DMS 273 treated with DMSO at 0.1 percent for 48 hours (cell line): ENCODE measurements at places on chromosomes 12 and 14.
A peak's percentile ranks its signal among the peaks of the same experiment; 100 is the strongest.

DNA sequence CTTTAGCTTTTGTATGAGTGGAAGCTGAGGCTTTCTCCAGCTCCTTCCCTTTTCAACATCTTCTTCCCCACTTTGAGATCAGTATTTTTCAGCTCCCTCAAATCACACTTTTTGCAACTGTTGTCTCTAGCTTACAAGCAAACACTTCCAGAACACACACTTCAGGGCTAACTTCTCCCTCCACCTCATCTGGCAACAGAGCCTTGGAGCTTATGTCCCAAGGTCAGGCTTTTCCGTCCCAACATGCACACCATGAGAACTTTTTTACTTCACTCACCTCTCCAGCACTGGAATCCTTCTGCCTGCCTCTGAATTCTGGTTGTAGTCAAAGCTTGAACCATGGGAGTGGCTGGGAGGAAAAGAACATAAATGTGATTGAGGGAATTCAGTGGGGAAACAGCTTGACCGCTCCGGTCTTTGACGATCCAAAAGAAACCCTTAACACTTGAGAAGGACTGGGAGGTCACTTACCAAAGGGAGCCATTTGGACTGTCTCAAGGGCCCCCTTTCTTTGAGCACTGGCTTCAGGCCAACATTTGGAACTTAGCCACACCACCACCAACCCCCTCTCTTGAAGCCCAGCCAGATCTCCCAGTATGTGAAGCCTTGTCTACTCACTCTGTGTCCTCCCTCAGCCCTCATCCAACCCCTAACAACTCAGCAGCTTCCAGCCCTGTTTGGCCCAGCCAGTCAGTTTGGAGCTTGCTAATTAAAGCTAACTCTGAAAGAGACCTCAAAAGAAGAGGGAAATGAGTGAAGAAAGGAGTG, 3.9 kb upstream of the BLOC1S1 start:
- no peak for DNase-seq

DNA sequence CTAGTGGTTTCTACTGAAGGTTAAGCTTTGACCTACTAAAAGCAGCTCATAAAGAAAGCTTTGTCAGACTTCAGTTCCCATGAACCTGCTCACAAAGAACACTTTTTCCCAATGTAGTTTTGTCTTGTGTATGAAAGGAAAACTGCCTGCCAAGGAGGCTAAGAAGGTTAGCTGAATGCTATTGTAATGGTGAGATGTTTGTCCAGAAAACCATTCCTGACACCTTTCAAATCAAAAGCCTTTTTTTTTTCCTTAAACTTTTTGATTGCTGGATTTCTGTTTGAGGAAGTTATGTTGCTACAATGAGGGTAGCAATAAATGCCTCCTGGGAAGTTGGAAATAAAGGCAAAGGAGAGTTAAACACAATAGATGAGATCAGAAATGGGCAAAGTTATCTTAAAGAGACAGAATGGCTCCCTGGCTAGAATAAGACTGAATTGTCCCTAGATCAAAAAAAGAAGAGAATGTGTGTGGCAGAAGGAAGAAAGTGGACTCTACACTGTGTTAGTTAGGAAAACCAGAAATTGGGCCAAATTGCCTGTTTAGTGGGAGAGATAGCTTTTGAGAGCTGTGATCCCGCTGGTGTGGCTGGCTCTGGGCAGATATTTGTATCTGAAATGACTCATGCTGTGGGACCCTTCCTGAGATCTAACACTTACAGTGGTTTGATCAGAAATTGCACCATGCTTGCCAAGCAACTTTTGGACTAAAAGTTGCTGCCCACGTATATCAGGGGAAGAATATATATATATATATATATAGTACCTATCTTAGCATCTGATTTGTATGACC, 27.5 kb downstream of the TECPR2 start:
- no peak for DNase-seq

DNA sequence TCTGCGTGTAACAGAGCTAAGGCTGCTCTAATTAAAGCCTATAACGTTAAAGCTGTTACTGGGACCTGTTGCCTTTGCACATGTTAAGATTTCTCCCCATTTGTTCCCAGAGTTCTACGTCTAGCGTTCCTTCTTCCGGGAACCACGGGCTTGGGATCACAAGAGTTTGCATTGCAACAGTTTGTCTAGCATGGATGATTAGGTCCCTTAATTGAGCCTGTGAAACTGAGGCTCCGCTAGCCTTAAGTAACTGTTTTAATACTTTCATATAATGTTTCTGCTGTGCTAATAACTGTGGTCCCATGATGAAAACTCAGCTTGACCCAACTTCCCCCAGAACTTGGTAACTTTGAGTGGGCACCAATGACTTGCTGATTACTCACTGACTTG, 16.7 kb upstream of the LYZ start:
- no peak for DNase-seq

GRCh38 chr12:49554266-49554665, 13.7 kb downstream of the MCRS1 start:
- no peak for DNase-seq

DNA sequence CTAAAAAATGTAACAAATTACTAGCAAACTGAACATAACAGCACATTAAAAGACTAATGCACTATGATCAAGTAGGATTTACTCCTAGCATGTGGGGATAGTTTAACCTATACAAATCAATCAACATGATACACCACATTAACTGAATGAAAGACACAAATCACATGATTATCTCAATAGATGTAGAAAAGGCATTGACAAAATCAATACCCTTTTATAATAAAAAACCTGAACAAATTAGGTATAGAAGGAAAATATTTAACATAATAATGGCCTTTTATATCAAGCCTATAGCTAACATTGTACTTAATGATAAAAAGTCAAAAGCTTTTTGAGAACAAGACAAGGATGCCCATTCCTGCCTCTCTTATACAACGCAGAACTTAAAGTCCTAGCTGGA, 540.0 kb downstream of the RERGL start:
- DNase-seq: no peak

GRCh38 chr12:80165746-80166145, 66.4 kb downstream of the OTOGL start:
- peak; percentile 40 for DNase-seq

DNA sequence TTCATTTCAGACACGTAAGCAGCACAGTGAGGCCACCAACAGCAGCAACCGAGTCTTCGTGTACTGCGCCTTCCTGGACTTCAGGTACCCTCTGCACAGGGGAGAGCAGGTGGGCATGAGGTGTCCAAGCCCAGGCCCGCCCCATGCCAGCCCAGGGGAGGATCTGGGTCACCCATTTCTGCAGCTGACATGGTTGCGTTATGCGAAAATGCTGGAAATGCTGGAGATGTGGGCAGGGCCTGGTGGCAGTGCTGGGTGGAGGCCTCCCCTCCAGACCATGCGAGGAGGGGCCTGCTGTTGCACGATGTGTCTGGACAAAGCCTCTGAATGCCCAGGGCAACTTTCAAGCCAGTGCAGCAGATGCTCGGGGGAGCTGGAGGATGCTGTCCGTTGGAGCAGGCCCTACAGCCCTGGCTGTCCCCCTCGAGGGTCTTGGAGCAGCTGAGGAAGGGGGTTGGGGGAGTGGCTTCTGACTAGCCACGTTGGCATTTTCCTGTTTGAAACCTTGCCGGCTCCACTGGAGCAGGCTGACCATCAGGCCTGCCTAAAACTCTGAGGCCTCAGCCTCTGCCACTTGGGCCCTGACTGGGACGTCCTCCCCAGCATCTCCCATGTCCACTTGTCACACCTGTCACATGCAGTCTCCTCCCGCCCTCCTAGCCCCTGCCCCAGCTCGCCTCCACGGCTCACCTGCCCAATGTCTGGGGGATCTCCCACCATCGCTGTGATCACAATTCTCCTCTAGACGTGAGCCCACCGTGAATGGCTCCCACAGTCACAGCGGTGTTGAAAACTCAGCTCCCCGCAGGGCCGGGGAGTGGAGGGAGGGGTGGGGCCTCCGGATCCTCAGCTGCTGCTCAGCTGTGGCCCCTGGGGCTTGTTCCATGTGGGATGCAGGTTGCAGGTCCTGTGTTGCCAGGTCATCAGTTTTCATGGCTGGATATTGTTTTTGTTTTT, 123.4 kb downstream of the ADGRD1 start:
- no peak for DNase-seq

GRCh38 chr14:60648249-60648933, 886 bp downstream of the SIX1 start:
- DNase-seq: no peak

DNA sequence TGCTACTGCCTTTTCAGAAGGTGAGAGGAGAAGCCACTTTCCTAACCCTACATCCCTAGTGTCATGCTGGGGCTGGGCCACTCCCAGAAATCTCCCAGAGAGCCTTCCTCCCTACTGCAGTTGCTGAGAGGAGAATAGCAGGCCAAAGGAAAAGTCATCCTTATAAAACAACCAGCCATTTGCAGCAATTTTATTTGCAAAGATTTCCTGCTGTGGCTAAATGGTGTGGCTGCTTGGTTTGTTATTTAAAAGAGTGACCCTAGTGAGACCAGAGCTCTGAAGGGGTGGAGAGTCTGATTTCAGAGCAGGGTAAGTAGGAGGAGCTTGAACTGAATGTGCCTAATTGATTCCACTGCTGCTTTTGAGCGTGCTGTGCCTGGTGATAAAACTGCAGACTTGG, 232.0 kb downstream of the GRIN2B start:
- DNase-seq: no peak

DNA sequence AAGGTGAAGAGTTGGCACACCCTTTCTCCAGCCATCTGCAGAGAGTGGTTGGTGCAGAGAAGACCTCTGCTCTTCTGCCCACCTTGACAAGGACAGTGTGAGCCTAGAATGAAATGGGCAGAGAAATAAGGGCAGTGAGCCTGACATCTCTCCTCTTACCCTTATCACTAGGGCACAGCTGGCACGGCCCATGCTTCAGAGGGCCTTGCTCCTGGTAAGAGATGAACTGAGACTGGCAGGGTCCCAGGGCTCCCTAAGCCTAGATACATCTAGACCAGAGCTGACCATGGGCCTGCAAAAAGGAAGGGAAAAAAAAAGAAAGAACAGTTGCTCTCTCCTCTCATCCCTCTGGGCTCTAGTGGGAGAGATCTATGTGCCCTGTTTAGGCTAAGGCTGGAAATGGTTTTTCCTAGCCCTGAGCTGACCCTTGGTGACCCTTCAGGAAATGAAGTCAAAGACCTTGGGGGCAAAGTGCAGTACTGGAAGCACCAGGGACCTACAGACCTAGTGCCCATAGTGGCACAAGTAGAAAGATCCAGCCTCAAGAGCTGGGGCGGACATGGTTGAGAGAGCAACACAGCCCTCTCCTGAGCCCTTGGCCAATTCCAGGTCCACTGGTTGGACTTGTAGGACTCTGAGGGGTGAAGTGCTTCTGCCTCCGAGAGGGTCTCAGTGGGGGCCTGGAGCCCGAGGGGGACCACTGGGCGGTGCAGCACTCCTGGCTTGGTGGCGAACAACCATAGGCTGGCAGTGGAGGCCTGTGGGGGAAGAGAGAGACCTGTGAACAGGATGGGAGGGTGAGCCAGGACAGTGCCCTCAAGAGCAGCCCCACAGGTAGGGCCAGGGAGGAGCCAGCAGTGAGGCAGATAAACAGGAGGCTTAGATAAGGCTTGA, 22.0 kb downstream of the PRPF40B start:
- no peak for DNase-seq

GRCh38 chr14:67400434-67400833, 11.5 kb downstream of the PLEK2 start:
- no peak for DNase-seq

GRCh38 chr14:96364962-96365361, 1.6 kb downstream of the GSKIP start:
- DNase-seq: no peak

DNA sequence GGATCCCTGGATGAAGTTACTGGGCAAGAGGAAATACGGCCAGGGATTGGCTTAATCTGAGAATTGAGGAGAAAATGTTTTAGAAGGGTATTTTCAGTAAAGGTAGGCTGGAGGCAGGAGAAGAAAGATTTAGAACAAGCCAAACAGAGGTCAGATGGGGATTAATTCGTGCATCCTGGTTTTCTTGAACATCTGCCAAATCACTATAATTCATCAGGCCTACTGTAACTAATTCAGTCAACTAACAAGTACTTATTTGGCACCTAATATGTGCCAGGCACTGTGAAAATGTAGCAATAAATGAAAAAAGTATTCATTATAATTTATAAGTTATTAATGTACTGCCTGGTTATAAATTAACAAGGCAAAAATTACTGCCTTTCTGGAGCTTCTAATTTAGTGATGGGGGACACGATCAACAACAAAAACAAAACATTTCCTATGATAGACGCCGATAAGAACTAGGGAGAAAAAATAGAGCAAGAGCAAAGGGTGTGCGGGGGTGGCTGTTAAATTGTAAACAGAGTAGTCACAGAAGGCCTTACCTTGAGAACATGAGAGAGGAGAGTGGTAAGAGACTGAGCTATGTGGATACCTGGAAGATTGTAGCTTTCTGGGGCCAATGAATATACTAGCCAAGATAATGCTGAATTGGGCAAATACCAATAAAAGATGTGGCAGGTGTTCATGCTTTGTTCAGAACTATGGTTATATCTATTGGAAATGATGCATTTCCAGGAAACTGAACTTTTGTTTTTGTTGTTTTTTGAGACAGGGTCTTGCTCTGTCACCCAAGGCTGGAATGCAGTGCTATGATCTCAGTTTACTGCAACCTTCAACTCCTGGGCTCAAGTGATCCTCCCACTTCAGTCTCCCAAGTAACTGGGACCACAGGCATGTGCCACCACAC, 34.0 kb downstream of the DUSP16 start:
- DNase-seq: no peak

- no peak for DNase-seq
Observed at GRCh38 chr12:14852880-14853279, 9.6 kb upstream of the ART4 start.

DNA sequence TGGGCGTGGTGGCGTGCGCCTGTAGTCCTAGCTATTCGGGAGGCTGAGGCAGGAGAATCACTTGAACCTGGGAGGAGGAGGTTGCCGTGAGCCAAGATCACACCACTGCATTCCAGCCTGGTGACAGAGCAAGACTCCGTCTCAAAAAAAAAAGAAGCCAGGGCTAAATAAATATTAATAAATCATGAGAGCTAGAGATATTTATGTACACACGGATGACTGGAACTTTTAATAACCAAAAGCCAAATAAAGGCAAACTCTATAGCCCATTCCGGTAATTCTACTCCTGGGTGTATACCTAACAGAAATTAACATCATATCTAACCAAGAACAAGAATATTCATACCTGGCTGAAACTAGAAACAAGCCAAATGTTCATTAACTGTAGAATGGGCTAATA, 7.7 kb upstream of the TRAFD1 start:
- DNase-seq: no peak

- peak; percentile 14 for DNase-seq
Observed at GRCh38 chr12:67477681-67478265, 170.8 kb upstream of the DYRK2 start.
